NCI-H2171 (cell line): ENCODE measurements at places on chromosomes 6 and 20.

DNA sequence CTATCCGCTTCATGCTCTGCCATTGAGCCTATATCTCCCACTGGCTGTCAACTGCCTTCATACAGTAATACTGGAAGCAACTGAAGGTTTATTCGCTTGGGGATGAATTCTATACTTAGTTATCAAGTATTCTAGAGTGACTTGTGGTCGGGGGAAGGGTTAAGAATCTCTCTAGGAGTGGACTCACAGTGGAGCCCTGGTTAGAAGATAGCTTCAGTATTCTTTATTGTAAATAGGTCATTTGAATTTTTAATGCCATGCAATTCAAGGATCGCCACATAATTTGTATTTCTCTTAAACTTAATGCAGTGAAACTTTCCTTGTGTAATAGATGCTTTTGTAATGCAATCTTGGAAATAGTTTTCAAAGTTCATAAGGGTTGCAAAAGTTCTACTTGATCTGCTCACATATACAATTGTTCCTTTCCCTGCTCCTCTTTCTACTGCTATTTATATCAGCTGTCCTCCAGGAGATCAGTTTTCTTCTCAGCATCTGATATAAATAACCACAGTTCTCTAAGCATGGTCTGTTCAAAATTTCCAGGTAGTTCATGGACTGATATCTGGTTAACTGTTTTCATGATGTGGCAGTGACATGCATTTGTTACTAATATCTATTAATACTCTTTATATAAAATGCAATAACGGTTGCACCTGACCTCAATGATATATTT lies 120.3 kb downstream of the KCNQ5 start:
- no peak for DNase-seq

DNA sequence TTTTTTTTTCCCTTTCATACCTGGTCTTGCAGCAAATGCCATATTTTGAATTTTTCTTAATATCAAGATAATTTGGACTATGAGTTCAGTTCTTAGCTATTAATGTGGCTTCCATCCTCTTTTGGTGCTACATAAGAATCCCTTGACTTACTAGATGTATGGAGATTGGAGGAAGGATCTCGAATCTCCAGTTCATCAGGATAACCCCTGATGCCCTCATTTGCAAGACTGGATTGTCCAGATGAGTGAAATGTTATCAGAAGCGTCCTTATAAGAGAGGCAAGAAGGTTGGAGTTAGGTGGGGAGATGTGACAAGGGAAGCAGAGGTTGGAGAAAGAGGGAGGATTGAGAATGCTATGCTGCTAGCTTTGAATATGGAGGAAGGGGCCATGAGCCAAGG lies 499.6 kb upstream of the SYNCRIP start:
- no peak for DNase-seq

- DNase-seq, result no peak
Observed at GRCh38 chr20:25005220-25005619, 12.7 kb upstream of the APMAP start.

GRCh38 chr6:70706491-70707123 lies 38.9 kb downstream of the SMAP1 start:
- peak; percentile 25 for DNase-seq

DNA sequence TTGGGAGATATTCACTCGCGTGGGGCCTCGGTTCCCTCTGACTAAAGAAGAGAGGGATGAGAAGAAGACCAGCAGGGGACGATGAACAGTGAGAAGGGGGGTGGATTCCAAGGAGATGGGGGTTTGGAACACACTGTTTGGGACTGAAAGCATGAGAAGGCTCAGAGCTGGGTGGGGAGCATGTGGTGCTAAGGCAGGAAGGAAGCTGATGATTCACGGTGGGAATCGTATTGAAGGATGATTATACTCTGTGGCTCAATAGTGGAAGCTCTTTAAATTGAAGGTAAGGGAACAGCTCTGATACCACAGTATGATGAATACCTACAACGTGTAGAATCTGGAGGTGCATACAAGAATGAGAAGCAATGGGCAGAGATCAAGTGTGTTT lies 117.5 kb upstream of the KCNK16 start:
- no peak for DNase-seq

DNA sequence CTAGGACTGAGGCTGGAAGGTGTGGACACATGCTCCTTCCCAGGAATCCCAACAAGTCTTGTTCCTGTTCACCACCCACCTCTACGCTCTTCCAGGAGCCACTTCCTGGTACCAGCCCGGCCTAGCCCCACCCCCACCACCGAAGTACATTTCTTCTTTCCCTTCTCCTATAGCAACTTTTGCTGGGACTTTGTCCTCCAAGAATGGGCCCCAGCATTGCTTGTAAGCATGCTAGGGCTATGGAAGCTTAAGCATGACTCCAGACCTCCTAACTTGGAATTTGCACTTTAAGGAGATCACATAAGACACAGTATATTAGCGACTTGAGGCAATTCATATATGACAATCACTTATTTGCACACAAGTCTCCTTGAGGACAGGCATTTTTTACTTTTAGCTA lies 462.0 kb upstream of the ARID1B start:
- DNase-seq, result no peak

DNA sequence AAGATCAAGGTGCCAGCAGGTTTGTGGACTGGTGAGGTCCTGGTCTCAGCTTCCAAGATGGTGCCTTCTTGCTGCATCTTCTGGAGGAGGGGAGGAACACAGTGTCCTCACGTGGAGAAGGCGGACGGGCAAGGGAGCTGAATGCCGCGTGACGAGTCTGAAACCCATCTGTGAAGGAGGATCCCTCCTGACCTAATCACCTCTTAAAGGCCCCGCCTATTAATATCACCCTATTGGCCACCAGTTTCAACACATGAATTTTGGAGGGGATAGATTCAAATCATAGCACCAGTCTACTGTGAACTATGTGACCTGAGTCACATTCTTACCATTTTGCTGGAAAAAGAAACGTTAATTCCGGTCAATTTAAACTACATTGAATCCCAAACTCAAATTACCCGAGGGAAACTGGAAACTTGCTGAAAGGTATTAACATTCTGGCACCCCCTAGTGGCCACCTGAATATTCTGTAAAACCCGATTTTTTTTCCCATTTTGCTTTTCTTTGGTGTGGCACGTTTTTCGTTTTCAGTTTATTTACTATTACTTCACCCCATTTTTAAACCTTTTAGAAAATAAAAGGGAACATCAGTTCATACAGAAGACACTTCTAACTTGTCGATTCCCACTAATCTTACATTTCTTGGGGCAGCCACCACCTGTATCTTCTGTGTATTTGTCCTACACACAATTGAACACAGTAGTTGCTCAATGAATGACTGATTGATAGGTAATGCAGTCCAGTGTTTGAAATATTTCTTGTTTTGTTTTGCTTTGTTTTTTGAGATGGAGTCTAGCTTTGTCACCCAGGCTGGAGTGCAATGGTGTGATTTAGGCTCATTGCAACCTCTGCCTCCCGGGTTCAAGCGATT lies 17.9 kb upstream of the CCDC170 start:
- DNase-seq, result peak; percentile 26

DNA sequence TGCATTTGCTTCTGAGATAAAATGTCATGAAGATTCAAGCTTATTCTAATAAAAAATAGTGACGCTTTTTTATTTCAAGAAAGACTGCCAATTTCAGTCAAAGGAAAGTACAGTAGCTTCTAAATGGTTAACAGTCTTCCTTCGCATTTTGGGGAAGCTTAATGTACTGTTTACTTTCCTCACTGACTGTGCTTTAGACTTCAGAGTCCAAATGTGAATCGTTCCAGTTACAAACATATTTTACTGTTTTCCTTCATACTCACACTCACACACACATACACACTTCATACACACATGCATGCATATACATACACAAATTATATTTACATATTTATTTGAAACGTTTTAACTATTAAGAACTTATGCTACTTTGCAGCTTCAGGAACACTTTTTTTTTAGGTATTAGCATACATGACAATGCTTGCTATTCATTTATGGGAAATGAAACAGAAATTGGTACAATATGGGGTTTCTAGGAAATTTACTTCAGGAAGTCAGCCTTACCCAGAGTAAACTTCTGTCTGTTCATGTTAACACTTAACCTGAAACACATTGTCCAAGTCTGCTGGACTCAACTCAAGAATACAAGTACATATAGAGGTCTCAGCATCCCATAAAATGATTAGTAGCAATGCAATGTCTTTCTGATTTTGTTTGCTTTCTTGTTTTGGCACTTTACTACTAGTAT lies 145.4 kb downstream of the RPS12 start:
- DNase-seq, result no peak

GRCh38 chr6:89977808-89978748 lies 83.8 kb downstream of the GJA10 start:
- DNase-seq, result peak; percentile 84

GRCh38 chr6:21116736-21117135 lies 476.8 kb upstream of the SOX4 start:
- no peak for DNase-seq

- no peak for DNase-seq
Observed at GRCh38 chr6:84553527-84553926, 210.9 kb downstream of the TBX18 start.

DNA sequence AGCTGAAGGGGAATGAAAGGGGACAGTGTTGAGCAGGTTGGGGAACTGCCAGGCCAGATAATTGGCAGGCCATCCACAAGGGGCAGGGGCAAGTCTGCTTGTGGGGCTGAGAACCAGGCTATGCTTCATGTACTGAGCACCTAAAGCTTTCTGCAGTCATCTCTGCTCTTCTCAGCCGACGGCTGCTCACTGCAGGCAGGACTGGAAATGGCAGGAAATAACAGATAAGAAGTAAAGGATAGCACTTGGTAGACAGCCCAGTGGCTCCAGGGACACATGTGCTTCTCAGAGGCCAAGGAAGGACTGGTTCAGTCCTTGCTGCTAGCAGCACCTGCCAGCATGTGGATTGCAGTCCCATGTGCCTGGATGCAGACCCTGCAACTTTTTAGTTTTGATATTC lies 89.8 kb downstream of the CD164 start:
- DNase-seq, result no peak

DNA sequence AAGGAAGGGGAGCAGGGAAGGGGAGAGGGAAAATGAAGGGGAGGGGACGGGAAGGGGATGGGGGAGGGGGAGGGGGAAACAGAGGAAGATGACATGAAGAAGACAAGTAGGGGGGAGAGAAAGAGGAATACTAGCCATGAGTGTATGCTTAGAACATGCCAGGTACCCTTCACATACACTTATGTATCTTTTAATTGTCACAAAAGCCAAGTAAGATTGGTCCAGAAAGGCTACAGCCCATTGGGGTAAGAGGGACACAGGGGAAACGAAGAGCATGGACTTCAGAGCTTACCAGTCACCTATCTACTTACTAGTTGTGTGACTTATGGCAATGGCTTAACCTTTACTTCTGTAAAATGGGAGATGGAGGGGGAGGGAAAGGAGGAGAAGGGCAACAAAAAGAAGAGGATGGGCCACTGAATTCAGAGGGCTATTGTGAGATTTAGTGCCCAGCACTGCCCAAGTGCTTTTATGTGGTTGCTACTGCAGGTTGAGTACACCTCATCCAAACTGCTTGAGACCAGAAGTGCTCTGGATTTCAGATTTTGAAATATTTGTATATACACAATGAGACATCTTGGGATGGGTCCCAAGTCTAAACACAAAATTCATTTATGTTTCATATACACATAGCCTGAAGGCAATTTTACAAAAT lies 90.3 kb downstream of the ARHGAP18 start:
- no peak for DNase-seq

DNA sequence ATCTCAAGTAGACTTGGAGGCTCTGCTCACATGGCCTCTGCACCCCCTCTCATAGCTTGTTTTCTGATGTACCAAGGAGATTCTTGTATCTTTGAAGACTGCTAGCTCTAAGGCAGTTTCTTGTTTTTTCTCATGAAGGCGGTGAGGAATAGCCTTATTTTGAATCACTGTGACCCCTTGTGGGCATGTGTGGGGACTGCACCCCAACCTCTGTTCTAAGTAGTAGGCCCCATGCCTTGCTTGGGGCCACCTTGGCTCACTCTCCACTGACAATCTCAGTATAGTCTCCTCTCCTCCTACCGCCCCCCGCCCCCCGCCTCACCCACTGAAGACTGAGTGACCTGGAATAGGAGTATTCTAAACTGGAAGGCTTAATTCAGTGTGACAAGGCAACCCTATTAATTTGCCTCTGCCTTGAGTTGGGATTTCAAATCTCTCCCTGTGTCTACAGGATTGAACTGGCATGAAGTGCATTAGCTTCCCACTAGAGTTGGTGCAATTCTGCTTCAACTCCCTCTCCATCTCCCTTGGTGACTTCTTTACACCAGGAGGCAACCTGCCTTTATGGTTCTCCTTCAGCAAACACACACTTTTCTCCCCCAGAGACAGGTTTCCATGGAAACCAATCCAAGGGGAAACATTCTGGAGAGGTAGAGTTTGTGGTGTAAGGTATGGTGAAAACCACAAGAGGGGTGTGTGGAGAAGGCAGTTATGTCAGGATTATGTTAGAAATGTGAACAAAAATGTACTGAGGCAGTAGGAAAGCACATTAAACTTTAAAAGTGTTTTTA lies 75.4 kb upstream of the ECI2 start:
- DNase-seq, result peak; percentile 4

GRCh38 chr6:110255211-110255750 lies 75.1 kb downstream of the CDC40 start:
- no peak for DNase-seq

GRCh38 chr20:8524101-8525016 lies 392.3 kb downstream of the PLCB1 start:
- no peak for DNase-seq

DNA sequence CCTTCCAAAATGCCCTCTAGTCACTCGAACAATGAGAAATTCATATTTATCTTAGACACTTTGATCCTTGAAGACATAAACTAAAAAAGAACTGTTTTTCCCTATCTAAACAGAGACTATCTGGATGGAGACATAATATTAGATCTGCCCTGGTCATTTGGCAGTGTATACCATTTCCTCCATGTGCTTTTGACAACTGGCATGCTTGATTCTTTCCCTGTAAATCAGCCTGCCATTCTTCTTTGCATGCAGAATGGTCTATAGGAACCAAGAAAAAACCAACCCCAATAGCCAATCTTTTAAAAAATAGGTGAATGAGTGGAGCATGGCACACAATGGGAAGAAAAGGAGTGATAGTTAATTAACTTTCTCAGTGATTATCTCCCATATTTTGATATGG lies 93.8 kb downstream of the OPN5 start:
- DNase-seq, result no peak

DNA sequence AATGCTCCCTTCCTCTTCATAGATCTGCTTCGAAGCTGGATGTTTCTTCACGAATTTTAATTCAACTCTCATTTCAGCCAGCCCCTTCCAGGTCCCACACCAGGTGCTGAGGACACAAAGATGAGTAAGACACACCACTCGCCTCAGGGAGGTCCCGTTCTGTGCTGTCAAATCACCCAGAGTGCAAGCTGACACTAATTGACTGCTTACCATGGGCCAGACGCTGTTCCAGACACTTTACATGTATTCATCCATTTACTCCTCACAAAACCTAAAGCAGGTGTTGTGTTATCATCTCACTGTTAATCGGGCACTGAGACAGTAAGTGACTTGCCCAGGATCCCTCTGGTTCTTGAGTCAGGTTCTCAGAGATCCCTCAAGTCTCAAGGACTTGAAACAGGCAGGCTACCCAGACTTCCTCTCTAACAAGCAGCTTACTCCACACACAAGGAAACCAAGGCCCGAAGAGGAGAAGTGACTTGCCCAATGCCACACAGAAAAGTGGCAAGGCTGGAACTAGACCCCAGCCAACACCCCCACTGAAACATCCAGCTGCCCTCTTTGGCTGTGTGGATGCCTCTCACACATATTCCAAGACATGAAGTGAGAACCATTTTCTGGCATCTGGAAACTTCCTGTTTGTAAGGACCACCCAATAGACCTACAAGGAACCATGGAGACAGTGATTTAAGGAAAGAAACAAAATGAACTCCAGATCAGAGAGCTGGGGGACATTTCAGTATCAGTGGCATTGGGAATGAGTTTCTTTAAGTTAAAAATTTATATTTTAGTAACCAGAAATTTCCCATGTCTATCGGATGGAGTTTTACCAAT lies 174.5 kb downstream of the CDC5L start:
- no peak for DNase-seq
